ENCODE measurements at places on chromosomes 3 and 15.
A peak's percentile ranks its signal among the peaks of the same experiment; 100 is the strongest.

GRCh38 chr15:96325541-96326327, 4.8 kb upstream of the NR2F2 start:
- DNase-seq, result peak; percentile 70

GRCh38 chr3:62771331-62772072, 103.7 kb downstream of the CADPS start:
- DNase-seq, result no peak

DNA sequence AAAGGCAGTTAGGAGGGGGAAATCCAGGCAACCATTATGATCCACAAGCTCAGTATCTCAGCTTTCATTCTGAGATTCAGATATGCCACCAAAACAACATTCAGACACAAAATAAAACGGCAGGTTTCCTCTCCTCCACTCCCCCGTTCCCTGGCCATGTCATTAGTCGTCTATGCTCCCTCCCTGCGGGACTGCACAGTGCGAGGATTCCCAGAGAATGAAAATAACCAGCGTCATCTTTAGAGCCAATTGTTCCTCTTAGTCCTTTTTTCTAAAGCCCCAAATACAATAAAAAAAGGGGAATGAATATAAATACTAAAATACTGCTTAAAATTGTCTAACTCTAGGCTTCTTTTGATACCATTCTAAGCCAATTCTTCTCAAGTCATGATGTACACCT, 7.8 kb upstream of the SLCO3A1 start:
- no peak for DNase-seq

- DNase-seq, result no peak
Measured at GRCh38 chr3:58520403-58521335, 16.3 kb downstream of the ACOX2 start.

DNA sequence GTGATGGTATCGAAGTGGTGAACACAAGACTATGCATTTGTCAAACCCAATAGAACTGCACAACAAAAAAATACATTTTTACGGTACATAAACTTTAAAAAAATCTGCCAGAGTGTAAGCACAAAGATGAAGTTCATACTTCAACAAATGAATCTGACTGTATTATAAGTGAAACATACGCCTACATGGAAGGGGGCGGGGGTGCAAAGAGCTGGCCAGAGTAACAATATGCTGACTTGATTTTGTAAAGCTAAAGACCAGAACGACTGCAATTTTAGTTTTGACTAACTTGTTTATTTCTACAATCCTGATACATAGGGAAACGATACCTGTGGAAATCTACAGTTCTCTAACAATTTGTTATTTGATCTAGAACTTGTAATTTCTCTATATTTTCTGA, 426.0 kb downstream of the GABRG3 start:
- DNase-seq, result no peak

GRCh38 chr15:51350723-51351122, 9.3 kb downstream of the GLDN start:
- DNase-seq, result no peak

- DNase-seq, result peak; percentile 33
Measured at GRCh38 chr3:45688194-45688881, 858 bp upstream of the SACM1L start.

GRCh38 chr3:10339376-10339955, 18.6 kb upstream of the SEC13 start:
- DNase-seq, result no peak

DNA sequence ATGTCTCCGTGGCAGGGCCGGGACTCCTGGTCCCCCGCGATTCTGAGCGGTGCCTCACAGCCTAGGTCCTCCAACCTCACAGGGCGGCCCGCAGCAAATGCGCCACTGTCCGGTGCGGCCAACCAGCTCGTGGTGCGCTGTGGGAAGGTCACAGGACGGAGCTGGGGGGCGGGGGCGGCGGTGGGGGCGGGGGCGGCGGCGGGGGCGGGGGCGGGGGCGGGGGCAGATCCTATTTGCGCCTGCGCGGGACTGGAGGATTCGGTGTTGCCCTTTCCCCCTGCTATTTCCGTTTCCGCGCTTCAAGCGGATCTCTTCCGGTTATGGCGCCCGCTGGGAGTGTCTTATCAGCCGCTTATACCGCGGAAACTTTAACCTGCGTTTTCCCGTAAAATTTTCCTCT, 106.7 kb upstream of the SNRPN start:
- peak; percentile 57 for DNase-seq

DNA sequence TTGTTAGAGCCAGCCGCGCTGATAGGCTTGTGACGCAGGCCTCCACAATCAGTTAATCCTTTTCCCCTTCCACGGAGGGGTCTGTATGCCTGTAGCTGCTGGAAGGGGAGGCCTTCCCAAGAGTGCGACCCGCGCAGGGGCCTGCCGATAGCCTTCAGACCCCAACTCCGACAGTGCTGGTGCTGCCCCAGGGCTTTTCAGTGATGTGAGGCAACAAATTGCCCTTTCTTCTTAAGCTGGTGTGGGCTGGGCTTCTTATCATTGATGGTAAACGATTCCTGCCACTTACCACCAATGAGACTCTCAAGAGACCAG, 143.4 kb downstream of the CHSY1 start:
- no peak for DNase-seq

GRCh38 chr3:34000301-34000700, 201.9 kb downstream of the PDCD6IP start:
- no peak for DNase-seq

DNA sequence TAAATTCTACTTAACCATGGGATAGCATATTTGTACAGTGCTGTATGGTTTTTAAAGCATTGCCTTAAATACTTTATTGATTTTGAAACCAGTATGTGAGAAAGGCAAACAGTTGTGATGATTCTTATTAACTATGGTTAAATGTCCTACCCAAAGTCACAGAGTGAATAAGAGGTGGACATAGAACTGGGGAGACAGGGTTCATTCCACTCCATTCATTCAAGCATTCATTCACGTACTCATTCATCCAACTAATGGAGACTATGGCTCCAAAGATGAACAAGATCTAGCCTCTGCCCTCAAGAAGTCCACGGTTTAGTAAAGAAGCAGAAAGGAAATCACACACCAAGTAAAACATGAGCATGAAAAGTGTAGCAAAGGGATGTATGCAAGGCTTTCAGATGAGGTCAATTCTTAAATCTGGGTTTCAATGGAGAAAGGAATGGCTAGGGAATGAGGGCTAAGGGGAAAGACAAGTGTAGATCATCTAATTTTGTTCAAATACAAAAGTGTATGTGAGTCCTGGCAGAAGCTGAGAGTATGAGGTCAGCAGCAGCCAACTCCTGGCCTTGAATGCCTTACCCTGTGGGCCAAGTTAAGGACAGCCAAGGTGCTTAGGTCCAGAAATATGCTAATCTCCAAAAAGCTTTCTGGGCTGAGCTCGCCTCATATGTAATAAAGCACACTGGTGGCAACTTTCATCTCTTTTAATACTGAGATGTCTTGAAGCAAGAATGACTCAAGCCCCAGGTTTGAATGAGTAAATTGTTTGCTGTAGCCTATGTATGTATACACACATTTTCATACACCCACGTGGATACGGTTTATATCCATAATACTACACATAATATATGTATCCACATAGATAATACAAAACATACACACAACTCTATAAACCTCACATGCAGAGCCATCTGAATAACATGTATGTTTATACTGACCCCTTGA, 4.3 kb downstream of the TNIK start:
- no peak for DNase-seq
